ENCODE measurements at places on chromosomes 11 and 22. TPM values are rescaled to one million over a fixed set of nuclear protein-coding genes. Genes with fewer than 3 reads are reported as not detected.

Gene KCNQ1
- total RNA-seq, result 0.74 TPM

Gene CYP2D6
- 0.40 TPM for total RNA-seq

Gene APOL3
- total RNA-seq, result not detected

Gene EWSR1
- total RNA-seq, result 225 TPM

Gene LGR4
- 40.3 TPM for total RNA-seq

Gene MS4A12
- total RNA-seq, result not detected

Gene NCAM1
- total RNA-seq, result not detected

Gene DBX1
- total RNA-seq, result not detected

Gene PHF21B
- 1.2 TPM for total RNA-seq

Gene SBF1
- 29.9 TPM for total RNA-seq

Gene GPHA2
- not detected for total RNA-seq

Gene TNKS1BP1
- 94.4 TPM for total RNA-seq

Gene MN1
- total RNA-seq, result 2.6 TPM

Gene ADAMTS8
- total RNA-seq, result 0.28 TPM

Gene C22orf31
- total RNA-seq, result not detected

Gene TTC36
- total RNA-seq, result not detected

Gene MS4A6E
- total RNA-seq, result not detected

Gene E2F8
- total RNA-seq, result 6.0 TPM

Gene WNT11
- 1.5 TPM for total RNA-seq

Gene CDHR5
- total RNA-seq, result 0.04 TPM

Gene SYCE3
- total RNA-seq, result not detected

Gene PANX3
- total RNA-seq, result not detected

Gene OR10D3
- not detected for total RNA-seq

Gene SLC16A8
- total RNA-seq, result not detected

Gene GGTLC3
- total RNA-seq, result not detected

Gene CECR2
- total RNA-seq, result 0.11 TPM

Gene ATXN10
- 157 TPM for total RNA-seq

Gene OR4D5
- not detected for total RNA-seq

Gene ARHGAP20
- not detected for total RNA-seq

Gene KCNK4
- 0.21 TPM for total RNA-seq

Gene LRRC10B
- 0.11 TPM for total RNA-seq

Gene DAGLA
- total RNA-seq, result 3.1 TPM

Gene PRSS23
- 415 TPM for total RNA-seq

Gene SLC22A6
- total RNA-seq, result not detected

Gene PKDREJ
- total RNA-seq, result not detected

Gene GAL
- total RNA-seq, result 11.6 TPM

Gene MMP8
- total RNA-seq, result not detected

Gene MMP7
- total RNA-seq, result 22.8 TPM

Gene CBX6
- 20.3 TPM for total RNA-seq

Gene MS4A4A
- total RNA-seq, result not detected

Gene PDGFB
- total RNA-seq, result 3.6 TPM

Gene APOBEC3B
- 27.5 TPM for total RNA-seq

Gene PKNOX2
- not detected for total RNA-seq

Gene LYVE1
- 0.27 TPM for total RNA-seq

Gene SH3BP1
- total RNA-seq, result 1.6 TPM

Gene SCYL1
- total RNA-seq, result 61.3 TPM

Gene APOL4
- not detected for total RNA-seq

Gene CDKN1C
- 2.6 TPM for total RNA-seq

Measured in A549 treated with ZK216348 at 1 μM for 4 hours (cell line).